Activated CD4-positive, alpha-beta T cell treated with anti-CD3 and anti-CD28 coated beads, Interleukin-2, amount 10 ng/mL, durations not matched to agents 24 days and 14 days (primary cell): ENCODE measurements at places on chromosomes 7 and 10. TPM values are rescaled to one million over a fixed set of nuclear protein-coding genes. Genes with fewer than 3 reads are reported as not detected.

Gene KLF14
- total RNA-seq: not detected in 2 replicates

Gene GLI3
- total RNA-seq: not detected in 2 replicates

Gene RALA
- total RNA-seq: 35.5 and 37.0 TPM in 2 replicates

Gene STEAP4
- total RNA-seq: 0.52 and 0.58 TPM in 2 replicates

Gene DPP6
- total RNA-seq: not detected in 2 replicates

Gene PRSS1
- total RNA-seq: not detected in 2 replicates

Gene WDR86
- not detected in 2 replicates for total RNA-seq

Gene OR6V1
- not detected in 2 replicates for total RNA-seq

Gene HOXA1
- total RNA-seq: 0.09 and 0.16 TPM in 2 replicates

Gene FBXO24
- 0.38 and 0.42 TPM in 2 replicates for total RNA-seq

Gene ADAP1
- 65.9 and 70.2 TPM in 2 replicates for total RNA-seq

Gene CRHR2
- total RNA-seq: not detected in 2 replicates

Gene TMEM26
- total RNA-seq: not detected in 2 replicates

Gene FBXL13
- total RNA-seq: 0.09 and 0.99 TPM in 2 replicates

DNA sequence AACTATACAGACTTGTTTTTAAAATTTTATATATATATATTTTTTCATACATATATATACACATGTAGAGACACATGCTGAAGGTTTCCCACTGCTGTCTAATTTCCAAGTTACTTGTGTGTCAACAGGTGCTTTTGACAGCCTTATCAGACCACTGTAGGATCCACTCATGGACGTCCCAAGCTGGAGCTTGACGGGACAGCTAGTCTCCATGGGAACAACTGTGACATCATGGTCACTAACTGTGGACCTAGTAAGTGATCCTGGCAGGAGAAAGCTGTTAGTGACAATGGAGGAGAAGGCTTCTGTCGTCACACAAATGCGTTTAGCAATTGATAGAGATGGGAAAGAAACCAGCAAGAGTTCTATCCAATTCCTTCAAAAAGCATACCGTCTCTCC lies 60.2 kb upstream of the DDC start:
- DNase-seq: no peak

- no peak for DNase-seq
These were observed 35.2 kb downstream of the EPHB4 start for GRCh38 chr7:100791881-100792666.

- no peak for DNase-seq
These were observed 17.6 kb upstream of the CRHR2 start for GRCh38 chr7:30699706-30700495.

DNA sequence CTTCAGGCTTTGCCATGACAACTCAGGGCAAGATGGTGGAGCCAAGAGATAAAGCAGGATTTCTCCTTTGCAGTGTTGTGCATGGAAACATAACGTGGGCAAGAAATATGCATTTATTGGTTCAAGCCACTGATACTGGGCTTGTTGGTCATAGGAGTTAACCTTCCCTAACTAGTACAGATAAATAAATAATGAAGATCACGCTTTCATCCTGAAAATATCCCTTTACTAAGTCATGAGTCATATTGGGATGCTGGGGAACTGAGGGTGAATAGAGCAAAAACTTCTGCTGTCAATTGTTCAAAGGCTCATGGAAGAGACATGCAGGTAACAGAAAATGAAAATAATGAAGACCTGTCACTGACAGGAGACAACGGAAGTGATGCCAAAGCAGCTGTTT lies 55.5 kb downstream of the TES start:
- DNase-seq: no peak

GRCh38 chr7:92714767-92715166 lies 121.6 kb downstream of the CDK6 start:
- DNase-seq: no peak

- DNase-seq: no peak
These were observed 51.3 kb upstream of the TCF7L2 start for GRCh38 chr10:112898540-112899390.

DNA sequence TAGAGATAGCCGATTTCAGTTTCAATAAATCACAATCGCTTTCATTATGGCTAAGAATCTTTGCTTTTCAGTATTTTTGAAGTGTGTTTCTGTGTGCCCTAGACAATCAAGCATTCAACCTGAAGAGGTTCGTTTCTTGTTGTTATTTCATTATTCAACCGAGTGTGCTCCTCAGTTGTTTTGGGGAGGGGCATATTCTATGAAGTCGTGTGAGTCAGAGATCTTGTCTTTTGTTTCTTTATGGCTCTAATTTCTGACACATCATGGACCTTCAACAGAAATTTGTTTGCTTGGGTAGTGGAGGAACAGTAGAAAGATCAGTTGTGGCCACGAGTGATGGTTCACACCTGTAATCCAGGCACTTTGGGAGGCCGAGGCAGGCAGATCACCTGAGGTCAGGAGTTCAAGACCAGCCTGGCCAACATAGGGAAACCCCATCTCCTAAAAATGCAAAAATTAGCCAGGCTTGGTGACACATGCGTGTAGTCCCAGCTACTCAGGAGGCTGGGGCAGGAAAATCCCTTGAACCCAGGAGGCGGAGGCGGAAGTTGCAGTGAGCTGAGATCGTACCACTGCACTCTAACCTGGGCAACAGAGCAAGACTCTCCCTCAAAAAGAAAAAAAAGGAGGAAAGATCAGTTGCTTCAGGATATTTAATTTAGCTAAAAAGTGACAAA lies 38.3 kb downstream of the C1QL3 start:
- DNase-seq: no peak

- no peak for DNase-seq
These were observed 10.5 kb downstream of the ADAM22 start for GRCh38 chr7:87944547-87944946.

GRCh38 chr10:26628395-26628794 lies 69.1 kb upstream of the PDSS1 start:
- DNase-seq: no peak

GRCh38 chr10:810351-810846 lies 120.9 kb upstream of the DIP2C start:
- DNase-seq: no peak

DNA sequence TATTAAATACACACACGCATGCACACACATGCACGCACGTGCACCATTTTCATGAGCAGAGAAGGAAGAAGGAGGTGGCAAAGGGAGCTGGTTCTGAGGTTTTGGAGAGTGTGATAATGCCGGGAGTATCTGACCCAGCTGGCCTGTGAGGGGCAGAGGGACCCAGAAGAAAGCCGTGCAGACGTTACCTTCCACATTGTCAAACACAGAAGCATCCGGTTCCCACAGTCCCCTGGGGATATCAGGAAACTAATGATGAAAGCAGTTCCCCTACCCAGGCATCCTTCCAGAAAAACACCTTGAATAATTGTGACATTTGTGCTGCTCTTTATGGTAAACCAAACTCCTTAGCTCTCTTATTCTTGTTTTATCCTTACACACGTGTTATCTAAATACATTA lies 85.7 kb upstream of the FAM180A start:
- DNase-seq: no peak

DNA sequence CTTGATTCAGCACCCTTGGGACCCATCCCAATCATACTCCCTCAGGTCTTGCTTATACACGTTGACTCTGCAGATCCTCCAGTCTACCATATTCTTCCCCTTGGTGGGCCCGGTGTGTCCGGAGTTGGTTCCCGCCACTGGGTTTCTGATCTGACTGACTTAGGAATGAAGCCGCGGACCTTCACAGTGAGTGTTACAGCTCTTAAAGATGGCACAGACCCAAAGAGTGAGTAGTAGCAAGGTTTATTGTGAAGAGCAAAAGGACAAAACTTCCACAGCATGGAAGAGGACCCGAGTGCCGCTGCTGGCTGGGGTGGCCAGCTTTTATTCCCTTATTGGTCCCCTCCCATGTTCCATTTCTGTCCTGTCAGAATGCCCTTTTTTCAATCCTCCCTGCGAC lies 5.9 kb upstream of the GDF10 start:
- DNase-seq: no peak

DNA sequence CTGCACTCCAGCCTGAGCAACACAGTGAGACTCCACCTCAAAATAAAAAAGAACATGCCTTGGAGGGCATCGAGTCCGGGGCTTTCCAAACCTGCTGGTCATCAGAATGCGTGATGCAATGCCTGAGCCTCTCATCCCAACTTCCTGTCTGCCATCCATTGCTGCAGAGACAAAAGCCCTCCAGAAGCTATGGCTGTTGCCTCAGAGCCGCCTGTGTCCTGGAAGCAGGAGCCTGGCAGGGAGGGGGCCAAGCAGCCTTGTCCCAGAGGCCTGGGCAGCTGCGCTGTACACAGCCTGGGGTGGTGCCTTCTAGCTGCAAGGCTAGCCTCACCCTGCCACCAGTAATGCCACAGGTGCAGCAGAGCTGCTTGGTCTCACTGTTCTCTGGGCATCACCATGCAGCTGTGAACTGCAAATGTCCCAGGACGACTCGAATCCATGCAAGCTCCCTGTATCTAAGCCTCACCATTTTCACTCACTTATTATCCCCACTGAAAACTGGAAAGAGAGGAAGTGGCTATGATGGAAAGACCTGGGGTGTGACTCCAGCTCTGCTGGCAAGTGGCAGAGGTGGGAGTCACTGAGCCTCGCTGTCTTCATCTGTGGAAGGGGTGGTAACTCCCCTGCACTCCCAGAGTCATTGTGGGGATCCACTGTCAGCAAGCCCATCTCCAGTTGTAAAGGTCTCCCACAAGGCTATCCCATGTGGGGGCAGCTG lies 7.0 kb downstream of the ALOX5 start:
- DNase-seq: no peak

DNA sequence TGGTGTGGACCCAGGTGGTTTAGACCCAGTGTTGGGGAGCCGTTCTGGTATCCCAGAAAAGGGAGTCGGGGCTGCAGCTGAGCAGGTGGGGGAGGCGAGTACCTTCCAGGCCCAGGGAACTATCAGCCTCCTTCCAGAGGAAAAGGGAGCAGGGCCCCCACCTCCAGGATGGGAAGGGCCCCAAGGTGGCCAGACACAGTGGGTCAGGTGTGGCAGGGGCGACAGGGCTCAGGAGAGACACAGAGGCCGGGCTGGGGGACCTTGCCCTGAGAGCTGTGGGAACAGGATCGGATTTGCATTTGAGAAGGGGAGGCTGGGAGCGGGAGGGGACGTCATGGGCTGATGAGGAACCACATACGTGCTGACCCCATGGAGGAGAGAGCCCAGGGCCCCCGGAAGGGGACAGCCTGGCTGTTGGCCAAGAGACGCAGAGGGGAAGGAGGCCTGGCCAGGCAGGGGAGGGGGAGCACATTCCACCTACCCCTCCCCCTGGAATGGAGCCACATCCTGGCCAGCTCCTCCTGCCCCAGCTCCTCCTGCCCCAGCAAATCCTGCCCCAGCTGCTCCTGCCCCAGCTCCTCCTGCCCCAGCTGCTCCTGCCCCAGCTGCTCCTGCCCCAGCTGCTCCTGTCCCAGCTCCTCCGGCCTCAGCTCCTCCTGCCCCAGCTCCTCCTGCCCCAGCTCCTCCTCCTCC lies 9.7 kb upstream of the TTYH3 start:
- DNase-seq: no peak

DNA sequence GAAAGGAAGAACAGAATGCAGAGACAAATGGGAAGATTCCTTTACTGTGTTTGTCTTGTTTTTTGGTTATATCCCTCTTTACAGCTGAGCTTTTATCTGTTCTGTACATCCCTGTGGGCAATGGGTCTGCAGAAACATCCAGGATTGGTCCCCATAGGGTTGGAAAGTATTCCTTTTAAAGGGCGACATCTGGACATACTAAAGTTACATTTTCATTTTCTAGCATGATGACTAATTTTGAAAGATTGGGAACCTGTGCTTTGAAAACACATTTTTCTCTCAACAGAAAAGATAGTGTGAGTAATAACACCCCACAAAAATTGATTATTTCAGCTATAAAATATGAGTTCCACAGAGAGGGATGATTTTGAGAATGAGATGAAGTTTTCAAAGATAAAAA lies 435.8 kb downstream of the GPAM start:
- DNase-seq: no peak

GRCh38 chr7:158975526-158976467 lies 119.4 kb downstream of the DYNC2I1 start:
- peak; percentile 80 for DNase-seq

DNA sequence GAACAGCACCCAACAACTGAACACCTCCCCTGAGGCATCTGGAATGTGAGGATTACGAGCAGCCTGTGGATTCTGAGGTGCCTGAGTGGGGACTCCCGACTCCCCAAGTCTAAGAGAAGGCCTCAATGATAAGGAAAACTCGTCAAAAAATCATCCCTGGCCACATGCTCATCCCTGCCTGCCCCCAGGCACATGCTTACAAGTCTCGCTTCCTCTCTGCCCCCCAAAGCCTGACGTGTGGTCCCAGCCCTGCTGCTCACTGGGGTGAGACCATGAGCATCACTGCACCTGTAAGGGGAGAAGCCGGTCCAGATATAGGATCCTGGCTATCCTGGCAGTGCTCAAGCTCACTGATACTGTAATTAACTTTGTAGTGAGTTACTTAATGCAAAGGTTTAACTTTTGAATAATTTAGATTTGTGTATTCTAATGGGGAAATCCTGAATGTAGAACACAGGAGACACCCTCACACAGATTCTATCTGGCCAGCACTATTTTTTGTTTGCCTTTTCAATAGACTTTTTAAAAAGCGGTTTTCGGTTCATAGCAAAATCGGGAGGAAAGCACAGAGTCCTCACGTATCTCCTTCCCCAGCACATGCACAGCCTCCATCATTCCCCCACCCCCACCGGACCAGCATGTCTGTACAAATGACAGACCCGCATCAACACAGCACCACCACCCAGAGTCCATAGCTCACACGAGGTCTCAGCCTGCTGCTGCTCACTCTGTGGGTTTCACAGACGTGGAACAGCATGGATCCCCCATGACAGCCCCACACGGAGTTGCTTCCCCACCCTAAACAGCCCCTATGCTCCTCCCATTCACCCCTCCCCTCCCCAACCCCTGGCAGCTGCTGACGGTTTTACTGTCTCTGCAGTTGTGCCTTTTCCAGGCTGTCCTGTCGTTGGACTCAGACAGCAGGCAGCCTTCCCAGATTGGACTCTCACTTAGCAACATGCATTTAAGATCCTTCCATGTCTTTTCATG lies 167.9 kb downstream of the DIP2C start:
- DNase-seq: no peak

GRCh38 chr10:35887685-35888084 lies 245.6 kb upstream of the FZD8 start:
- DNase-seq: no peak

DNA sequence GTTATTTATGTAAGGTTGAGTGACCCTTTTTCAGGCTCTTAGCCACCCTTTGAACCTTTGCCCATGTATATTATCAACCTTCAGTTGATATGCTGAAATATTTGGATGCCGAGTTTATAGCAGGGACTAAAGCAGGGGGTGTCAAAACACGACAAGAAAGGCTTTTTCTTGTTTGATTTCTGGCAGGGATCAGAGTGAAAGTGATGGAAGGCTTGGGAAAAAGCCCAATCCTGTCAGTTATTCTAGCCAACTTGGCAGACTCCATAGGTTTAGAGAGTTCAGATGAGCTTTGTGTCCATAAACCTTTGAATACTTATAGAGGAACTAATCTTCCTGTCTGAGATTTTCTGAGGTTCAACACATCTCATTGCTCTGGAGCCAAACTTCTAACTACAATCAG lies 47.5 kb downstream of the INHBA start:
- no peak for DNase-seq
